ENCODE measurements at places on chromosomes 13 and 19.

GRCh38 chr13:85616275-85616674 lies 182.9 kb downstream of the SLITRK6 start:
- no peak for DNase-seq

- DNase-seq, result no peak
Observed at GRCh38 chr19:12606796-12607195, 3.8 kb downstream of the ZNF490 start.

GRCh38 chr13:34634448-34634847 lies 307.6 kb upstream of the NBEA start:
- DNase-seq, result no peak

DNA sequence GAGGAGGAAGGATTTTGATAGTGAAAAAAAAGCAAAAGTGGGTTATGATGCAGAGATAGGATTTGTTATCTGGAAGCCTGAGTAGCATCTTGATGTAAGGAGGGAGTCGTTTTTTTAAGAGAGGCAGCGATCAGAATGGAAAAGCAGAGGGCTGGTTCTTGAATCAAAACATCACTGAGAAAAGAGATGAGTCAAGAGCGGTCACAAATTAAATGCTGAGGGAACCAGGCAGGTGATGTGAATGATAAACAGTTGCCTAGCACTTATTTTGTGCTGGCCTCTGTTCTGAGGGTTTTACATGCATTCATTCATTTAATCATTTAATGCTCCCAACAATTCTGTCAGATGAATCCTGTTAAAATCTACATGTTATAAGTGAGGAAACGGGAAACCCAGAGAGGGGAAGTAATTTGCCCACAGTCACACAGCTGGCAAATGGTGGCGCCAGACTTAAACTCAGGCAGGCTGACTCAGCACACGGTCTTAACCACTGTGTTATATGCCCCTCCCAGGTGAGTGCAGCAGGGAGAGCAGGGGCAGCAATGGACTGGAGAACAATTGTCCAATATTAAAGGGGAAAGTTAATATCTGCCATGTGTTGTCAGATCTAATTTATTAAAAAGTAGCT lies 21.4 kb downstream of the SIGLECL1 start:
- no peak for DNase-seq

DNA sequence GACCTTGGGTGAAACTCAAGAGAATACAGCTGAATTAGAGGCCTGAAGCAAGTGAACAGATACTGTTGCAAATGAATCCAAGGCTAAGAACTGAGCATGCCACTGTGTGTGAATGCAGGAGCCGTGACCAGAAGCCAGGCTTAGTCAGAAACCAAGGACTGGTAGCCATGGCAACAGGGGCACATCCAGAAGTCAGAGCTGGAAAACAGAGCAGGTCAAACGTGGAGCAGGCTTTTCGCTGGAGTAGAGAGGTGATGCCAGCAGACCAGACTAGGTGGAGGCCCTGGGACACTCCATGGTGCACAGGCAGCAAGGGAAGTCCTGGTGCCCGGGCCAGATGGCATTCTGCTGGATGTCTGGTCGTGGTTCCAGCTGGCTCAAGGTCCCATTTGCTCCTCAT lies 564.1 kb downstream of the PCDH9 start:
- DNase-seq, result no peak

- no peak for DNase-seq
Observed at GRCh38 chr19:55384131-55384919, at the start of gene TMEM238. Gene TMEM238, minus strand, starts transcription at chr19:55384292. Its CDS starts 33 bp downstream, at chr19:55384259.

DNA sequence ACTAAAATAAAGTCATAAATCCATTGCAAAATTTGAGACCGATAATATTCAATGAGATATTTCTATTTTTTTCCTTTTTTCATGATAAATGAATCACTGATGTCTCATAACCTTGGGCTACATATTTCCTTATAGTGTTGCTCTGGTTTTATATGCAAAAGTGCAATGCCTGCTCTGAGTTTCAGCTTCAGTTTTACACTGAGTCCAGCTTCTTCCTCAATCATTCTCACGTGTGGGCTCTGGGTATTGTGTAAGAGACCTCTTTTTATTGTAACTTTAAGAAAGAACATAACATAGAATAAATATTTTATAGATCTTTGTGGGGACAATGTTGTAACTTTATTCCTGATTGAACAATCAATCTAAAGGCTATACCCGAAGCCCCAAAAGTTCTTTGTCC lies 280.2 kb upstream of the EDNRB start:
- DNase-seq, result no peak

DNA sequence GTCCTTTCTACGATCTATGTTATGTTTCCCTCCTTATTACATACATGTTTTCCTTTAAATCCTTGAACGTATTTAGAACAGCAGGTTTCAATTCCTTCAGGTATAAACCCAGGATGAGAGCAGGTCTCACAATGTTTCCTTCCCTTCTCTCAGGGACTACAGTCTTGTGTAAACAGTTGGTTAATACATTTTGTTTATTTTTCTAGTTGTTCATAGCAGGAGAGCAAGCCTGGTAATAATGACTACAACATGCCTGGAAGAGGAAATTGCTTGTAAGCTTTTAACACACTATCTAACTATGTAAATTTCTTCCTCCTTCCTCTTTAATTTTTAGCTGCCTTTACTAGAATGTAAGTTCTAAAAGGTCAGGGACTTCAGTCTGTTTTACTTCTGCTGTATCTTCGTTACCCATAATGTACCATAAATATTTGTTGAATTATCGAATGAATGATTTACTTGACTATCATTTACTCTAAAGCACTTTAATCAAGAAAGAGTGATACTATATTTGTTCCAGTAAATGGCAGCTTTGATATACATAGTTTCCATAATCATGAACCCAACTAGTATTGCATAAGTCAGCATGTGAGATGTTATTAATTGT lies 28.9 kb upstream of the TNFRSF19 start:
- no peak for DNase-seq

- no peak for DNase-seq
Observed at GRCh38 chr19:531753-532560, at the start of gene CDC34. Gene CDC34, plus strand, starts transcription at chr19:531760. Its CDS starts 172 bp downstream, at chr19:531932.

DNA sequence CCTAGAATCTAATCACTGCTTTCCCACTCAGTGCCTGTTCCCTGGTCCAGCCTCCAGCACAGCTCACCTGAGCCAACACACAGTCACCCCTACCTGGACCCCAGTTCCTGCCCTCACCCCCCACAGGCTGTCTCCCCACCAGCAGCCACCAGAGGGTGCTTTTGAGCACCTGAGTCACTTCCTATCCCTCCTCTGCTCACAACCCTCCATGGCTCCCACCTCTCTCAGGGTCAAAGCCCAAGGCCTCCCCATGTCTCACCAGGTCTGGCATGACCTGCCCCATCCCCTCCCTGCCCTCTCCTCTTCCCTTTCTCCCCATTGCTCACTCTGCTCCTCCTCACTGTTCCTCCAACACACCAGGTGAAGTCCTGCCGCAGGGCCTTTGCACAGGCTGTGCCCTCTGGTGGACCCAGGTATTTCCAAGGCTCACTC lies 7.1 kb upstream of the DPP9 start:
- DNase-seq, result peak; percentile 49

- no peak for DNase-seq
Observed at GRCh38 chr19:19538785-19539166, 711 bp downstream of the CILP2 start.

GRCh38 chr19:49985871-49986270 lies 24.9 kb upstream of the SIGLEC11 start:
- DNase-seq, result no peak

DNA sequence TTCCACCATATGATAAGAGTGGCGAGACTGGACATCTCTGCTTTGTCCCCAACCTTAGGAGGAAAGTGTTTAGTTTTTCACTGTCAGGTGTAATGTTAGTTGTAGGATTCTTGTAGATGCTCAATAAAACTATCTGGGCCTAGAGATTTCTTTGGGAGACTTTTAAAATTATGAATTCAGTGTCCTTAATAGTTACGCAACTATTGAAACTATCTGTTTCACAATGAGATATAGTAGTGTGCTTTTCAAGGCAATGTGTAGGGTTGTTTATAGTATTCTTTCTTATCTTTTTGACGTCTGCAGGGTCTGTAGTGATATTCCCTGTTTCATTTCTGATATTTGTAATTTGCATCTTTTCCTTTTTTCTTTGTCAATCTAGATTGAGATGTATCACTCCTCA lies 33.2 kb upstream of the F7 start:
- DNase-seq, result no peak

GRCh38 chr19:1857648-1858326 lies 5.6 kb downstream of the KLF16 start:
- no peak for DNase-seq

- no peak for DNase-seq
Observed at GRCh38 chr19:48665786-48666185, 7.0 kb downstream of the NTN5 start.

- DNase-seq, result no peak
Observed at GRCh38 chr13:100240109-100240779, 151.4 kb downstream of the PCCA start.

- DNase-seq, result no peak
Observed at GRCh38 chr19:53541971-53542370, 4.0 kb downstream of the ZNF331 start.

- no peak for DNase-seq
Observed at GRCh38 chr19:12921047-12921446, 2.0 kb upstream of the SYCE2 start.

DNA sequence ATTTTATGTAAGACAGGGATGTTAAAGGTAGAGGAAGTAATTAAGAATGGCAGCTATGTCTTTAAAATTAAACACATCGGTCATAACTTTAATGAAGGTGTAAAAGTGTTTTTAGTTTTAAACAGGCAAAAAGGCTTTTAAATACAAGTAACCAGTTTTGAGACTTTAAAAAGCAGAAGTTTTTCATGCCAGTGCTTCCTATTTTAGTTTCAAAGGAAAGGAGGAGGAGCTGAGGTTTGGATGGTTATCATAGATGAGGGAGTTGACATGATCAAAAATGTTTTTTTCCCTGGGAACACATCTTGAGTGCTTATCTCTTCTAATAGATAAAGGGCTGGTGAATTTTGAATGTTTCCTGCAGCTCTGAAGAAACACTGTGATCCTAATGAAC lies 42.9 kb downstream of the LRCH1 start:
- DNase-seq, result no peak

GRCh38 chr19:42048992-42049391 lies 21.0 kb downstream of the GRIK5 start:
- DNase-seq, result no peak

- DNase-seq, result no peak
Observed at GRCh38 chr13:44171156-44171555, 202.5 kb upstream of the SERP2 start.

GRCh38 chr13:70311191-70311590 lies 202.9 kb upstream of the KLHL1 start:
- no peak for DNase-seq

GRCh38 chr19:49201042-49201441 lies 43.5 kb downstream of the TRPM4 start:
- no peak for DNase-seq

DNA sequence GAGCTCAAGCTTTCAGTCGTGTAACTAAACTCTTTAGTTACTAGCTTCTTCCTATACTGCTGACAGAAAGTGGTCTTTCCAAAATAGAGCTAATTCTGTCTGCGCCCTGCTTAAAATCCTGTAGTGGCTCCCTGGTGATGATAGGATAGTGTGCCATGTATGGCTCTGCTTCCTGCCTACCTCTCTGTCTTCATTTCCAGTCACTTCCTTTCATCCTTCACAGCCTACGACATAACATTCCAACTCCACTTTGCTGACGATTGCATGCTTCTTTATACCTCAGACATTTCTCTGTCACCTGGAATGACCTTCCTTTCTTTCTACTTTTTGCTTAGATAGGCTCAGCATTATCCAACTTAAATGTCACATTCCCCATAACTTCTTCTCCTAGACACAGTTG lies 190.8 kb downstream of the MAB21L1 start:
- no peak for DNase-seq

GRCh38 chr13:30466841-30467252 lies 1.1 kb upstream of the HMGB1 start:
- DNase-seq, result no peak

DNA sequence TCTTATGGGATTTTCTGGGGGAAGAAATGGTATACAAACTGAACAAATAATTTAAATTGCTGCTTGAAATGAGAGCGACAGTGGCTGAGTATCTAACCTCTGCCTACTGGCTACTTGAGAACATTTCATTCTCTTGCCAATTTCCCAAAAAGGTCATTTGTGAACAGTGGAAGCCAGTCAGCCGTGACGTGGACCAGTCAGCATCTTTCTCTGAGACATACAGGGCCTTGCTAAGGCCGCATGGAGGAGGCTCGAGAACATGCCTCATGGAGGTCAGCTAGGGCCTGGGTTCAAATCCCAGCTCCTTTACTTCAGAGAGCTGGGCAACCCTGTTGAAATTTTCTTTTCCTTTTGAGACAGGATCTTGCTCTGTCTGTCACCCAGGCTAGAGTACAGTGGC lies 20.3 kb downstream of the ZC3H4 start:
- DNase-seq, result no peak

GRCh38 chr13:26200811-26201210 lies 21.3 kb downstream of the RNF6 start:
- no peak for DNase-seq
